ENCODE measurements at places on chromosomes 16 and 17.

GRCh38 chr16:79012671-79013434 is 587.7 kb downstream of the MAF start:
- DNase-seq: no peak

DNA sequence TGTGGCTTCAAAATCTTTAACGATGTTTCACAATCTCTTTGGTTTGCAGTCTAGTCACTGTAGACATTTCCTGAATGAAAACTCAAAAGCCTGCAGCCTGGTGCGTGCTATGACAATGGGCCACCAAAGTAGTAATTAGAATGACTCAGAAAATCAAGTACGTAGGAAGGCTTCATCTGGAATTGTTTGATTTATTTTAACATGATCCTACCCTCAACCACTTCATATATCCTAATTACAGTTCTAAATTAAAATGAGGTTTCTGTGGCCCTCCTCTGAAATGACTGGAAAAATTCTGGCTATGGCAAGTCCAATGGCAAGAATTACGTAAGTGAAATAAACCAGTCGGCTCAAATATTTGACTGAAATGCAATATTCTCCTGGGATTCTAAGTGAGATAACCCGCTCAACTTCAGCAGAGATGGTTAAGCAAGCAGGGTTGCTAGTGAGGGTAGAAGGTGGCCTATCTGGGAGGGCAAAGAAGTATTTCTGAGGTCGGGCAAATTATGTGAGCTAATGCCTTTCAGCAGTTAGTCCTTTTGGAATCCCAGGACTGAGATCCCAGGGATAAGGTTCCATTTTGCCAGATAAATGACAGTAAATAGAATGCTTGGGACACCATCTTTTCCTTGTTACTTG is 145.6 kb upstream of the MYOCD start:
- peak; percentile 76 for DNase-seq

DNA sequence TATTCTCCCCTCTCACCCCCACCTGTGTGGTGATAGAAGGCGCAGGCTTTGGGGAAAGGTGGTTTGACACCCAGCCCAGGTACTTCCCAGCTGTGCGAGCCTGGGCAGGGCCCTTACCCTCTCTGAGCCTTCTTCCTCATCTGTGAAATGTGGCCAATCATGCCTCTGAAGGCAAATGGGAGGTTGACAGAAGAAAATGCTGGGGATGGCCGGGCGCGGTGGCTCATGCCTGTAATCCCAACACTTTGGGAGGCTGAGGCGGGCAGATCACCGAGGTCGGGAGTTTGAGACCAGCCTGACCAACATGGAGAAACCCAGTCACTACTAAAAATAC is 43.7 kb downstream of the CRISPLD2 start:
- DNase-seq: no peak

DNA sequence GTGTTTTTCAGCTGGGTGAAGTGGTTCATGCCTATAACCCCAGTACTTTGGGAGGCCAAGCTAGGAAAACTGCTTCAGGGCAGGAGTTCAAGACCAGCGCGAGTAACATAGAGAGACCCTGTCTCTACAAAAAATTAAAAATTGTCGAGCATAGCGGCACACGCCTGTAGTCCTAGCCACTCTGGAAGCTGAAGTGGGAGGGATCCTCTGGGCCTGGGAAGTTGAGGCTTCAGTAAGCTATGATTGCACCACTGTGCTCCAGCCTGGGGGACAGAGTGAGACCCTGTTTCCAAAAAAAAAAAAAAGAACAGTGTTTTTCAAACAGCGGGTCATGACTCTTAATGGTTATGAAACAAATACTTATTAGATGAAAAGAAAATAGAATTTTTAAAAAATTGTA is 2.3 kb upstream of the CYTH1 start:
- no peak for DNase-seq

- no peak for DNase-seq
Measured at GRCh38 chr17:35241520-35241919, 1.4 kb upstream of the SLFN5 start.

GRCh38 chr16:24917891-24918290 is 72.1 kb downstream of the SLC5A11 start:
- DNase-seq: no peak

- DNase-seq: no peak
Measured at GRCh38 chr17:72616447-72616846, 476.0 kb downstream of the SLC39A11 start.

DNA sequence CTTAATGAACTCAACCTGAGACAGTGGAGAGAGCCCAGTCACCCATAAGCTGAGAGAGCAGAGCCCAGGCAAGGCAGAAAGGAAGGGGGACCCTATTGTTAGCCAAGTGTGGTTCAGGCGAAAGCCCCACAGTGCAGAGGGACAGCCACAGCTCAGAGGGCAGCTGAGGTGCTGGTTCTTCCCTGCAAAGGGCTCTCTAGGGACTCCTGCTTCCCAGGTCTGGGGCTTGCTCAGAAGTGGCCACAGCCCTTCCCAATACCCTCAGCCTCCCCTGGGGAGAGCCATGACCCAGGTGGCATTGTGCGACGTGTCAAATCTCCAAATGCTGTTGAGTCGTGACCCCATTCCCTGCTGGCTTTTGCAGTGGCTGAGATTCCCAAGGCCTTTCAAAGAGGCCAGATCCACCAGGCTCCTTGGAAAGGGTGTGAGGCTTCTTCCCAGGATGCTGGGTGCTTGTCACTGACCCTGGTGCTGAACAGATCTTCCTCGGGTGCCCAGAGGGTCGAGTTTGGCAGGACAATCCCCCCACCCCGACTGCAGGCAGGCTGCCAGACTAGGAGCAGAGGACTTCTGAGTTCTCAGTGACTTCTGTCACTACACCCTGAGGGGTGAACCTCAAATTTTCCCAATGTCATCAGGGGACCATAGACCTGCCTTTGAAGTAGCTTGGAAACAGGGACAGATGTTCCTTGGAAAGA is 2.5 kb upstream of the CCL17 start:
- no peak for DNase-seq

Data from AG09309 (cell line).